NCI-H526 (cell line): ENCODE measurements at places on chromosomes 12 and 14.

DNA sequence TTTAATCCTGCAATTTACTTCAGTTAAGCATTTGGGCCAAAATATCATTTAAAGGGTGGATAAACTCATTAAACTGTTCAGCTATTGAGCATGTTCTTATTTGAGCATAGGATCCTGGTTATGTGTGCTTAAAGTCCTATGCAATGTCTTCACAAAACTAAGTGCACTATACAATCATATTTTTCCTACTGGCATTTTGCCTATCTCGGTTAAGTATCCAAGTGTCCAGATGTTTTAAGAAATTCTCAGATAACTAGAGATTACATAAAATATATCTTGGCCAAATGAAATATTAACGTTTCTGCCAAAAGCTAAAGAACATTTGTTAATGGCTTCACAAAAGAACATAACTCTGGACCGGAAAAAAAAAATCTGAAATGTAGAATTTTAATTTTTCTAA is 250.8 kb upstream of the LRFN5 start:
- DNase-seq = no peak

DNA sequence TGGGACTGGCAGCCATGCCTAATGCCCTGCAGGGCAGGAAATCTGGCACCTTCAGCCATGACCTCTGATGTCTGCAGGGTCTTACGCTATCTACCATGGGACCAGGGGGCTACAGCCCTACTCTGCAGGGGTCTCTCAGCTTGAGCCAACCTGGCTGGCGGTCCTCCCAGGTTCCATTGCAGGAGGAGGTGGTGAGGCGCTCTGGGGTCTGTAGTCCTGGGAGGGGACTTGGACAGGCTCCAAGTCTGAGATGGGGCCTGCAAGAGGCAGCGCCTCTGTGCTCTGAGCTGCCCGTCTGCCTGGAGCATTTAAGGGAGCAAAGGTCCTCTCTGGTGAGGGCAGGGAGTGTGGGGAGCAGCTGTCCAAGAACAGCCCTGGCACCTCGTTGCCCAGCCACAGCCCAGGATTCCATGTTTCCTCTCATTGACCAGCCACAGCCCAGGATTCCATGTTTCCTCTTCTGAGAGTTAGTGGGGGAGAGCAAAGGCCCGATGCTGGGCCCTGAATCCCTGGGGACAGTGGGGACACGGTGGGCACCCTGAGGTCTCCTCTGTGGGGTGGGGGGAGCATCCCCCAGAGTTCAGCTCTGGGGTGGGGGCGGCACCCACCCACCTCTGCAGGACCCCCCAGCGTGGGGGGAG is 655 bp downstream of the PLD4 start:
- DNase-seq = no peak

DNA sequence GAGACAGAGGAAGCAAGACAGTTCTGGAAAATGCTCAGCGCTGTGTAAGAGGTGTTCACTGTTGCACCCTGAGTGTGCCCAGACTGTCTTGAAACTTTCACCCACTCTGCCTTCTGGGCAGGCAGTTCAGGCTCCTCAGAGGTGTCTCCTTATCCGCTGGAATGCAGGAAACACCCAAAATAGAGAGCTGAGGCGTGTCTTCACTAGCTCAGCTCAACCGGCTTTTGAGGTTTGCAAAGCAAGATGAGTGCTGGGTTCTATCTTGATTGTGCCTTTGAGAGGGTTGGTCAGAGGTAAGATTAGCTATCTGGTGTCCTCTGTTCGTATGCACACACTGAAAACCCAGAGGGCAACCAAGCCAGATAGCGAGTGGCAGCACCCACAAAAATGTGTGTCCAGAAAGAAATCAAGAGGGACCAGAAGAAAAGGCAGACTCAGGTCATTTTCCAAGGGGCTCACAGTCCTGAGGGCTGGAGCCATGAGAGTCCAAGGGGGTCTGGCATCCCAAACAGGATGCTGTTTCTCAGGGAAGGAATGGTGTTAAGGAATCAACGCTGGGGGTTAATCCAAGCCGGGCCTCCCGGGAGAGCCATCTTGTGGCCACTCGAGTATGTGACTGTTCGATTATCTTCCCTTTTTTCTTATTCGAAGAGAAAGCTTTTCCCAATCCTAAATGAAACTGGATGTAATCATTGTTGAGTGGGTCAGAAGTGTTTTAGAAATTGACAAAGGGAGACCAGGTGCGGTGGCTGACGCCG is 47.1 kb downstream of the TBX3 start:
- no peak for DNase-seq

GRCh38 chr14:95508377-95508776 is 8.1 kb downstream of the SYNE3 start:
- no peak for DNase-seq

- DNase-seq = no peak
Measured at GRCh38 chr14:77344377-77344996, 23.7 kb downstream of the GSTZ1 start.

- no peak for DNase-seq
Measured at GRCh38 chr12:113287146-113287898, 47.6 kb downstream of the SLC8B1 start.

- peak; percentile 44 for DNase-seq
Measured at GRCh38 chr14:77761205-77761931, 412 bp upstream of the SNW1 start.

DNA sequence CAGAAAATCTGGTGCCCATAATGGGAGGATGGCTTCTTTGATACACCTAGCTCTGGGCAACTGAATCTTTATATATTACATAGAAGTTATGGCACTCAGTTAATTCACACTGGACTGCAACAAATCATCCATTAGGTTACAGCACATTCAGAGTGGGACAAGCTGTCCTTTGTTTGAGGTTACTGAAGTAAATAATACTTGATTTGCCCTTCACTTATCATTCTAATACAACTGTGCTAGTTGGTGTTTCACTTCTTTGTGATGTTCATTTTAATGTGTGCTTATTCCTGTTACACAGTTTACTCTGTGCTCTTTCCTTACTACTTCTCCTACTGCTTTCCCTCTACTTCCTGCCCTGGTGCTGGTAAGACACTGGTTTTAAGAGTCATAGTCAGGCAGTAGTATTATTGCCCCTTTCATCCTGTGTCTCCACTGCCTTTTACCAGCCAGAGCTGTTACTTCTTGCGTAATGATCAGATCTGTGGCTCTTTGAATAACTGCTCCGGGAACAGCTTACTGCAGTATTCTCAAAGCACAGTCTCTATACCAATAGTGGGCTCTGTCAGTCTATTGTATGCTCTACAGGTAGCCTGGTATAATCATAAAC is 36.4 kb upstream of the GXYLT1 start:
- peak; percentile 2 for DNase-seq

DNA sequence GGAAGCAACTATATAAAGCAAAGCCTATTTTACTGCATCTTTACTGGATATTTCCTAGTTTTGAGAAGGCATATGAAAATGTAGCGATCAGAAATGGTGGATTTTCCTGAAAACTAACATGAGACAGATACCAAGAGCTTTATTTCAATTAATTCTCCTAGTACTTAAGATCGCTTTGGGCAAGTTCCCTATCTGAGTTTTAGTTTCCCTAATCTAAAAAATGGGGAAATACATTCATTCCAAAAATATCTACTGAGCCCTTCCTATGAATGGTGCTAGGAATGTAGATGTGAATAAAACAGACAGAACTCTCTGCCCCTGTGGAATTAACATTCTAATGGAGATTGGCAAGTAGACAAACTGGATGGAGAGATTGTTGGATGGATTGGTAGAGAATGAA is 8.4 kb downstream of the CATSPERB start:
- no peak for DNase-seq

DNA sequence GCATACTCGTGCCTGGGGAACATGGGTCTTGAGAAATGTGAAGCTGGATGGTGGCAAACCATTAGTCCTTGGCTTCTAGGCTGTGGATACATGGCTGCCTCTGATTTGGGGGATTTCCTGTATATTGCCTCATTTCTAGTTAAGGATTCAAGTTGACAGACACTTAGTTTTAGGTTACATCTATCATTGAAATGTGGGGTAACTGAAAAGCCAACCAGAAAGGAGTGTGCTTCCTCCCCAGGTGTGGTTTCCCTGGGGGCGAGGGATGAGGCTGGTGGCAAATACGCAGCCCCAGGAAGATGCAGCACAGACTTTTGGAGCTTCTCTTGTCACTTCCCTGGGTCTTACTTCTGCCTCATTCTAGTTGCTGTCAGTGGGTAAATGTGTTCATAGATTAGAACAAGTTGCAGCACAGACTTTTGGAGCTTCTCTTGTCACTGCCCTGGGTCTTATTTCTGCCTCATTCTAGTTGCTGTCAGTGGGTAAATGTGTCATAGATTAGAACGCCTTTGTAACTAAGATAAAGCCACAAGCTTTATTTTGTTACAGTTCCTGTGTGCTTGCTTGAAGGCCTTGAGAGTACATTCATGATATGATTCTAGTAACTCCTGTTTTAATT is 85.1 kb downstream of the BORCS5 start:
- DNase-seq = no peak

GRCh38 chr14:91501951-91502930 is 7.9 kb downstream of the PPP4R3A start:
- no peak for DNase-seq

DNA sequence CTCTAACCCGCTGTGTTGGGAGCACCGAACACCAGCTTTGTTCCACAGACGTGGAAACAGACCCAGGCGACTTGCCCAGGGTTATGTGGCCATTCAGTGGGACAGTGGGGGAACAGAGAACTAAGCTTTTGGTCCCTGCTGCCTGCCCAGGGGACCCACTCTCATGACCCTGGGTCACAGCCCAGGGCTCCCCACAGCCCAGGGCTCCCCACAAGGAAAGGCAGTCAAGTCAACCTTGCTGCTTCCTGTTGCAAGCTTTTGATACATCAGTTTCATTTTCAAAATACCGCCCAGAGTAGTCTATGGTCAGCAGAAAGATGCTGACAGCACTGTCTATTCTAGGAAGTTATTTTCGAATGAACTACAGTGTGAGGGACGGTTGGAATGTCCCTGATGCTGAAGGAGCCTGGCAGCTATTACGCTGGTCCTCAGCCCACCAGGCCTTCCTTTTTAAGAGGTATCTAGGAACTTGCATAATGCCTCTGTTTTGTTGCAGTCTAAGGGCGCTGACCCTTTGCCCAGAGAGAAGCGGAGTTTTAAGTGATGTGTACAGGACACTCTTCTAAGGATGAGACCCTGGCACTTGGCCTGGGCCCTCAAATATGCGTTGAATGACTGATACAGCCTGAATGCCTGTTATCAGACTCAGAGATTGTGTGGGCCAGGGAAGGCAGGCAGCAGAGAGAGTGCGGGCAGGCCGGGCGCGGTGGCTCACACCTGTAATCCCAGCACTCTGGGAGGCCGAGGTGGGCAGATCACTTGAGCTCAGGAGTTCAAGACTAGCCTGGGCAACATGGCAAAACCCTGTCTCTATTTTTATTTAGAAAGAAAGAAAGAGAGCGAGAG is 12.6 kb upstream of the TTC7B start:
- no peak for DNase-seq

DNA sequence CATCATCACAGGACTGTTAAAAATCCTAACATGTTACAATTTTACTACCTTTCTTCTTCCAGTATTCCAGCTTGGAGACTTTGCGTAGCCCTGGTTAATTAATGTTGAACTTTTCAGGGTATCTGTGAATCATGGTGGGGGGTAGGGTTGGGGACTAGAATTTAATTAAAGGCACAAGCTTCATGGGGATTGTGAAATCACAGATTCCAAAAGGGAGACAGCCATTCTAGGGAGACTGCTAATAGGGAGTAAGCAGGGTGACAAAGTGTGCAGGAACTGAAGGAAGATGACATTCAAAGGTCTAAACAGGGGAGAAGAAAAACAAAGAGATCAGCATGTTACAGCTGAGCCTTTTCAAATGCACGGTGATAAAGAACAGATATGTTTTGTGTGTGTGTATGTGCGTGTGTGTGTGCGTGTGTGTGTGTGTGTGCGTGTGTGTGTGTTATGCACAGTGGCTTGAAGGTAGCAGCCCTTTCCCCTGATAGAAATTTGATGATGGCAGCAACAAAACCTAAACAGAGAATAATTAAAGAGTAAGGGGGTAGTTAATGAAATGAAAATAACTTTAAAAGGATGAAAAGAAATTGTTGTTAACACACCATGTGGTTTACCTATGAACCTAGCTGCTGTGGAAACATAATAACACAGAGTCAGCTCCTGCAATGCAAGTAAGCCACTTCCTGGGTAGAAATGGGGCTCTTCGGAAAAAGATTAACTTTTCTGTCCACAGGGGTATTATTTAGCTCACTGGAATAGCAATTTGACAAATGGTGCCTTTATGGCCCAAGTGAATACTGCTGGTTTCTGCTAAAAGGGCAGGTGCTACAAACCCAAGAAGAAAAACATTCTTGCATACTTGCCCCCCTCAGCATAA is 581.7 kb downstream of the DIO2 start:
- no peak for DNase-seq

GRCh38 chr14:91466192-91466591 is 43.9 kb downstream of the PPP4R3A start:
- DNase-seq = no peak

- DNase-seq = no peak
Measured at GRCh38 chr12:117699575-117699974, 269.2 kb downstream of the KSR2 start.

DNA sequence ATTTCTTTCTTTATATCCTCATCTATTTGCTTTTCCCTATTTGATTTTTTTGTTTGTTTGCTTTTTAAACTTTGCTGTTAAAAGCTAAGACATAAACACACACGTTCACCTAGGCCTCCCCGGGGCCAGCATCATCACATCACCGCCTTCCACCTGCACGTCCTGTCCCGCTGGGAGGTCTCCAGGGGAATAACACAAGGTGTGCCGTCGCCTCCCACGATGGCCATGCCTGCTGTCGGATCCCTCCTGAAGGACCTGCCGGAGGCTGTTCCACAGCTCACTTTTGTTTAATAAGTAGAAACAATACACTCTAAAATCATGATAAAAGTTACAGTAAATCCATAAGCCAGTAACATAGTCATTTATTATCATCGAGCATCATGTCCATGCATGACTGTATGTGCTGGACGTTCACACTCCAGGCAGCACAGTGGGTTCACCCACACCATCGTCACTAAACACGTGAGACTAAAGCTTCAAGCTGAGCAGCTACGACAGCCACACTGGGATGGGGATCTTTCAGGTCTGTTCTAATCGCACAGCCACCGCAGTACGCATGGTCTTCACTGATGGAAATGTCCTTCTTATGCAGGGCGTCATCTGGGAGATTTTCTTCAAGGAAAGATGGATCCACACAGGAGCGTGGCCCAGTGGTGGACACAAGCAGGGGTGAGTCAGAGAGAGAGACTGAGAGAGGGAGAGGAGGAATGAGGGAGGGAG is 3.6 kb downstream of the RIMBP2 start:
- DNase-seq = no peak

DNA sequence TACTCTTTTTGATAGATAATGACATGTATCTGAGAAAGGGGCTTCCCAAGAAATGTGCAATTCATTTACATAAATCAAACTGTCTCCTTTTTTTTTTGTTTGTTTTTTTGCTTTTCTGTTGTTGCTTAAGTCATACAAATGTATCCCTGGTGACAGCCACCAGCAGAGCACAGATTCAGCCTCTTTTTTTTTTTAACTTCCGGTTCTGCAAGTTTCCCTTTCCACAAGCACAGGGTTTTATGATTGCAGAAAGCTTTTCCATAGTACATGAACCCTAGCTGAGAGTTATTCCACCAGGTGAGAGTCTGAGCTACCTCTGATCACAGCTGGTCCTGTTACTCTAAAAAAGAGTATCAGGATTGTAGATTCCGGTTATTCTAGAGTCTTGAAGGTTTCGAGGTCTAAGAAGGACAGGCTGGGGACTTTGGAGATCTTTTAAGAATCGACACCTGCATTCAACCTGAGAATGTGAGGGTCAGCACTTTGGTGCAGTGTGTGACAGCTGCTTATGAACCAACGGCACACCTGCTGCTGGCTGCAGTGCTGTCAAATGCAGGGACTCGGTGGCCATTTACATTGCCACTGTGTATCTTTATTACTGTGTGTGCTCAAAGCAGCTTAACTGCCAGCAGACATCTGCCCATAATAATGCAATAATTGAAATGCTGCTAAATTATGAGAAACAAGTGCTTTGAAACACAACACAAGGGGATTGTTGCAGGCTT is 551.7 kb downstream of the NRXN3 start:
- DNase-seq = no peak
